Neural progenitor cell (in vitro differentiated cells): ENCODE measurements at places on chromosomes 6 and 20. TPM values are rescaled to one million over a fixed set of nuclear protein-coding genes. Genes with fewer than 3 reads are reported as not detected.

The PRSS35 gene
- total RNA-seq: 2.8 and 4.5 TPM in 2 replicates

- no peaks in the 10 kb centered on the region for H3K4me1 ChIP-seq
- no peak overlapping the region for H3K27ac ChIP-seq
- no peak overlapping the region for H3K4me3 ChIP-seq
- no peaks in the 10 kb centered on the region for H3K36me3 ChIP-seq
These were observed 8.8 kb downstream of the POFUT1 start for GRCh38 chr20:32216179-32217142.

GRCh38 chr6:11722220-11722619 lies 56.4 kb downstream of the ADTRP start:
- no peak overlapping the region for H3K27ac ChIP-seq
- no peaks in the 10 kb centered on the region for H3K36me3 ChIP-seq
- H3K4me1 ChIP-seq: no peaks in the 10 kb centered on the region
- no peak overlapping the region for H3K4me3 ChIP-seq
- H3K27me3 ChIP-seq: no peaks in the 10 kb centered on the region

DNA sequence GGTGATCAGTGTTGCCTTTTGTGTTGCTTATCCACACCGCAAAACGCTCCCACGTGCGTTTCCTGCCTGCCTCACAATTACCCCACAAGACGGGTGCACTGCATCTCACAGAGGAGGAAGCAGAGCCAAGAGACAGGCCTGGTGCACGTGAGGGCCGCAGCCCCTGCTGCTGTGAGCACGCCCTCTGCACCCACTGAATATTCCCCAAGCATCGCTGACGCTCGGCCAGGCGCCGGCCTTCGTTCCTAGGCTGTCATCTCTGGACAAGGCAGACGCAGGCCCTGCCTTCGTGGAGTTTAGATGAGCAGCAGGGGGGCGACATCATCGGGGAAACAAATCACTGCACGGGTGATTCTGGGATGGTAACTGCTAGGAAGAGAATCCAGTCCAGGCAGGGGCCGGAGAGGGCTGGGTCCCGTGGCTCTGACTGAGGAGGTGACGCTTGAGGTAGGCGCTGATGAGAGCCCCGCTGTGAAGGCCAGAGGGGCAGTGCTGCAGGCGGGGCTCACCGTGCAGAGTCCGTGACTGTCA lies 162.4 kb upstream of the QKI start:
- H3K36me3 ChIP-seq: no peaks in the 10 kb centered on the region
- no peak overlapping the region for H3K27ac ChIP-seq
- no peak overlapping the region for H3K4me3 ChIP-seq
- no peak for DNase-seq
- peaks cover 17% of the 10 kb centered on the region for H3K4me1 ChIP-seq

DNA sequence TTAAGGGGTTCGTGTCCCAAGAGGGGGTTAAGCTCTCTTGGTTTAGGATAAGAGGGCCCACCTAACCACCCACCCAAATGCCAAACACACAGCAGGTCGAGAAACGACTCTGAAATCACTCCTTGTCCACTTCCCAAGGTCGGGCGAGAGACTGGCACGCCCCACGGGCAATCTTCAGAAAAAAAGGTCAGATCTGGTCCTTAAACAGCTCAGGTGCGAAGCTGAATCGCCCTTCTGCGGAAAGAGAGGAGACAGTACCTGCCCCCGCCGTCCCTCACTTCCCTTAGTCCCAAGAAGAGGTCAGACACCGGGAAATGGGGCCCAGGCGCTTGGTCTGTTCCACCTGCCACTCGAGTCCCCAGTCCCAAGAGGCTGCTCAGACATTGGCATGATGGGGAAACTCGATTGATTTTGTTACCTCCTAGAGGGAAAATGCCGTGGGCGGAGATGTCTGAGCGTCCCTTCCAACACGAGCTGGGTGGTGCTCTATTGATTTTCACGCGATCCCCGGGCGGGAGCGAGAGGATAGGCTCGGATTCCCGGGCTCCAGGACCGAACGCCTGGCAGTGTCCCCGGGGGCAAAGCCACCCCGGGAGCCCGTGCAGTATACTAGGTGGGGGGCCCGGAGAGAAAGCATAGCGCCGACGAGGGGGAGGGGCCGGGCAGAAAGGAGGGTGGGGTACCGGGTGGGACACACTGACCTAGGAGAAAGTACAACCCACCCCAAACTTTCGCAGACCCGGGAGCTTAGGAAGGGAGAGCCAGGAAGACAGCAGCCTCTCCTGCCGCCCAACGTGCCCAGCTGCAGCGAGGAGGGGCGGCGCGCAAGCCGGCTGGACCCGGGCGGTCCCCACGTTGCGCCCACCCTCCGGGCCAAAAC lies 1.1 kb upstream of the SAMD5 start:
- peaks cover 14% of the 10 kb centered on the region for H3K4me1 ChIP-seq
- H3K36me3 ChIP-seq: no peaks in the 10 kb centered on the region
- H3K27ac ChIP-seq: no peak overlapping the region
- peak overlapping the region; percentile 88 for H3K4me3 ChIP-seq
- peaks cover 100% of the 10 kb centered on the region for H3K27me3 ChIP-seq
